NT2/D1 (cell line): ENCODE measurements at places on chromosomes 16 and 17.

- DNase-seq = no peak
Observed at GRCh38 chr16:1917665-1918350, 407 bp downstream of the HS3ST6 start.

GRCh38 chr17:77281122-77281903, 140.5 kb downstream of the SEC14L1 start:
- DNase-seq = no peak

- DNase-seq = no peak
Observed at GRCh38 chr17:81240761-81241160, 1.6 kb downstream of the NDUFAF8 start.

DNA sequence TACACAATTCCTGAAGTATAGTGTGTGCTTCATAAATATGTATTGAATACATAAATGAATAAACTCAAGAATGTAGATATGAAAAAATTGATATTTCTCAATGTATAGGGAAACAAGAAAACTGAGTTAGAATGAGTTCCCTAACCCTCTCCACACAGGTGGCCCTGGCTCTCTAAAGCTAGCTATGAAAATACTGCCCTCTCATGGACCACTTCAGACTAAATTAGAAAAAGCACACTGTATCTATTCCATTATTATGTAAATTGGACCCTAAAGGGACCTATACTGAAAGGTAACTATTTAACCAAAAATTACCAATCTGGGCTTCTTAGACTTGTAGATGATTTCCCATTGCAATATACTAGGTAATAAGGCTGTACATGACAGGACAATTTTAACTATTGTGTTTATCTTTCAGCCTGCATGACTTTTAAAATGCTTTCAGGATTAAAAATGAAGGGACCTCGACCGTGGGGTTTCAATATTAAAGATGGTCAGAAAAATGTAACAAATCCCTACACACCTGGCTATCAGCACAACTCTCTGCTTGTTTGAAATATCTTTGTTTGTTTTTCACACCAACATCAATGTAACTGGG, 672.5 kb upstream of the KIF2B start:
- peak; percentile 1 for DNase-seq

DNA sequence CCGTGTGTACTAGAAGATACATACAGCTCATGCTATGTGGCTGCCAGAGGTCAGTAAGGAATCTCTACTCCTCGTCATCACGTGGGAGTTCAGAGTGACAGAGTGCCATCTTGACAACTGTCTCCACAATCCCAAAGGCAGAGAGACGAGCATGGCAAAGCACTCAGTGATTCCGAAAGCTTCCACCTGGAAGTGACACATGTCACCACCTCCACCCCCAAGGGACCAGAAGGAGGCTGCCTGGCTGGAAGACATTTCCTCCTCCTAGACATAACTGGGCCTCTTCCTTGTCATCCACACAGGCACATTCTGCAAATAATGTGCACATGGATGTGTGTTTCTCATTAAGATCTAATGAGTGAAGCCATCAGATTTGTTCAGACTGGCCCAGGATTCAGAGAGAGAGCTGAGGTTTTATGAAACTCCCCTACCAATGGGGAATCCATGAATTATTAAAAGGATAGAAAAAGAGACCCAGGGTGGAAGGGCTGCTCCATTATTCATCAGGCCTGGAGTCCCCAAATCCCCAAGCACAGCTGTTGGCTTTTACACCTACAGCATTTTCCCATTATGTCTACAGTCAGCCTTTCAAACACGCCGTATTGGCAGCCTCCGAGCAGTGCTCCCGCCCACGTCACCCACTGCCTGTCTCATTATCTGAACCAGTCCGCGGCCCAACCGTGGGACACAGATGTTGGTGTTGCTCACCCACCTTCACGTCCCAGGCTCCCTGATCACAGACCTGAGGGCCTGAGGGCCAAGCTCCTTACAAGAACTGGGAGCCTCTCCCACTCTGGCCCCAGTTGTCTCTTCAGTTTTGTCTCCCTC, 3.3 kb upstream of the CACNG5 start:
- DNase-seq = no peak

DNA sequence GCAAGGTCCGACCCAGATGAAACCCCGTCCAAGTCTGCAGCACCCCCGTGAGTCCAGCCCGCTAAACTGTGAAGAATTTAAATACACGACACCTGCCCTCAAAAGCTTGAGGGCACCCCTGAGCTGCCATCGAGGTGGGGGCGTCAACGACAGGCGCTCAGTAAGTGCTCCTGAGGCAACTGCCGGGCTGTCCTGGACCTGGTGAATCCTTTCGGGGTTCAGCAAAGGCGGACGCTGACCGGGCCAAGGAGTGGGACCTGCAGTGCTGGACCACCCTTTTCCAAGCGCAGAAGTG, 512 bp upstream of the ENDOV start:
- no peak for DNase-seq

GRCh38 chr16:49356728-49357488, 16.7 kb upstream of the C16orf78 start:
- DNase-seq = no peak

DNA sequence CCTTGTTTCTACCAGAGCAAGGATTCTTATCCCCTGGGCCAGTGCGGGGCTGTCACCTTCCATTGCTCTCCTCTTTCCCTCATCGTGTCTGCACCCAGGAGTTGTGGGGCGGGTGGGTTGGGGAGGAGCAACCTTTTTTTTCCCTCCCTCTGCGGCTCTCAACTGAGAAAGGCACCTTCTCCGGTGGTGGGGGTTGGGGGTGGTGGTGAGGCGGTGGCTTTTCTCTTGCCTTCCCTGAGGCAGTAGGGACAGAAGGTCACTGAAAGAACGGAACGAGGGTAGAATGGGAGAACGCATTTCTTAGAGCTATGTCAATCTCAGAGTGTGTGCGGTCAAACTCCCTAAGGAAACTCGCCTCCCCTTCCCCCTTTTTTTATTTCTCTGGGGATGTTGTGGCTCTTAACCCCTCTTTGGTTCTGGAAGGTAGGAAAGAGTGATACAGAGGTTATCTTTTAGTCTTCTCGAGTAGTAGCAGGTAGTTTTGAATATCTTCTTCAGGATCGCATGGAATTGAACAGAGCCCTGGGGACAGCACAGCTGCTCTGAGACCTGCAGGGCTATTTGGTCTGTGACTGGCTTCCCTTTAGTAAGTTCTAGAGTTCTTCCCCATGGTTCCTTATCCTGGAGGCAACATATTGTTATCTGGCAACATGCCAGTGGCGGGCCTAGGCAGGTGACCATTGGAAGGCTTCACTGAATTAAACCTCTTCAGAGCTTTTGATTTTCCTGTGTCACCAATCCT, 994 bp downstream of the CLTC start:
- DNase-seq = no peak

DNA sequence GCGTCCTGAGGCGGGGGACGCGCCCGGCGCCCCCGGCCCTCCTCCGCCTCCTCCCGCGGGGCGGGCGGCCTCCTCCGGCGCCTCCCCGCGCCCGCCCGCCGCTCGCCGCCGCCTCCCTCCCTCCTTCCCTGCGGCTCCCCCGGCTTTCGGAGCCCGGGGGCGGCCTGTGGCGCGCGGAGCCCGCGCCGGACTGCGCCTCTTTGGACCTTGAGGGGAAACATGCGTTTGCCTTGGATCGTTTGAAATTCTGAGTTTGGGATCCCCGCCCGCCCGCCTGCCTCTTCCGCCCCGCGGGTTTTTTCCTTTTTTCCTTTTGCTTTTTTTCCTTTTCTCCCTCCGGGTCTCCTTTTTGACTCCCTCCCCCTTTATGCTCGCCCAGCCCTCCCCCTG, 390 bp downstream of the ZNRF1 start:
- no peak for DNase-seq

DNA sequence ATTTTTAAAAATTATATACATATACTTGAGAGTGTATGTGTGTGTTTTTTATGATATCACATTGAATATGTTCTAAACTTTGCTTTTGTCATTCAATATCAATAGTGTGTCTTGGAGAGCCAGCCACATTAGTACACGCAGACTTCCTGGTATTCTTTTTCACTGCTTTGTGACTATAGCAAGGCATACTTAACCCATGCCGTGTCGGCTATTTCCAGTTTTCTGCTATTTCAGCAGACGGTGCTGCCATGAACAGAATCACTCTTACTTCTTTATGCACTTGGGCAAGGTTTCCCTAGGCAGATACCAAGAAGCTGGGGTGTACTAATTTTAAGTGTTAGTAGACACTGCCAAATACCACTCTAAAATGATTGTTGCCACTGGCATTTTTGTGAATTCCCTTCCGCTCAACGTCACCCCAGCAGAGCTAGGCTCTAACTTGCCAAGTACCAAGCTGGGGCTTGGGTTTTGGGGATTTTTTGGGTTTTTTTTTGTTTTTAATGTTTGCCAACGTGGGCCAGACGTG, 134.9 kb downstream of the SOCS1 start:
- DNase-seq = no peak

DNA sequence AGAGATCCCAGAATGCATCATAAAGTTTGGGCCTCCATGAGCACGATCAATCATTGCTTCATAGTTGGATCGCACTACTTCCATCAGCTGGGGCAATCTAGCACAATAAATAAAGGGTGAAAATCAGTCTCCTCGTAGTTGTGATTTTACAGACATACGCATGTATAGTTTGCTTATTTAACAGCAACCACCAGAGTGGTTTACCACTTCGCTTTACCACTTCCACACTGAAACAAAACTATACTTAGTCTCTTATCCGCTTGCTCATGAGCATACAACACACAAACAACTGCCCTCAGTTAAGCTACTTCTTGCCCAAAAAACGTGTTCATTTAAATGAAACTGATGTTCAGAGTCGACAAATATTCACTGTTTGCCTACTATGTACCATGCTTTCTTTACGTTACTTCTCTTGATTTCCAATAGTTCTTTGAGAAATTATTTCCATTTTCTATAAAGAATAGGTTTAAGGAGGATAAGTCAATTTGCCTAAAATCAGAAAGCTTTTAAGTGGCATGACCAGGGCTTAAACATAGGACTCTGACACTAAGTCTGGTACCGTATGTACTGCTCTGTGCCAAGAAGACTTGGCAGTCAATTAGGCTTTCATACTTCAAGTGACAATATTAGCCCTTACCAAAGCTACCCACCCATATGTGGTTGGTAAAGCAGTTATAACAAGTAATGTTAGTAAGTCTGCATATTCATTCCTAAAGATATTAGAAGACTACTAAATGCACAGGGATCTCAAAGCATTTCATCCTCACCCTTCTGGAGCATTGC, 22.0 kb downstream of the SETD6 start:
- DNase-seq = no peak

- no peak for DNase-seq
Observed at GRCh38 chr16:87618216-87618615, 15.9 kb downstream of the JPH3 start.

DNA sequence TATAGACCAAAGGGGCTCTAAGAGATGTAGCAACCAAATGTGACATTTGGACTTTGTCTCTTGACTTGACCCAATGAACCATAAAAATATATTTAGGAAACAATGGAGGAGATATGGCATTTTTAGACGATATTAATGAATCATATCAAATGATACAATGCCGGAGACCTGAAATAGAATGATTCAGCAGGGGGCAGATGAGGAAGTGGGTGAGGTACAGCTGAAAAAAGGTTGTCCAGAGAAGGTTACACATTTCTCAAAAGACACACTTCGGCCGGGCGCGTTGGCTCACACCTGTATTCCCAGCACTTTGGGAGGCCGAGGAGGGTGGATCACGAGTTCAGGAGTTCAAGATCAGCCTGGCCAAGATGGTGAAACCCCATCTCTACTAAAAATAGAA, 16.5 kb upstream of the SNN start:
- no peak for DNase-seq

DNA sequence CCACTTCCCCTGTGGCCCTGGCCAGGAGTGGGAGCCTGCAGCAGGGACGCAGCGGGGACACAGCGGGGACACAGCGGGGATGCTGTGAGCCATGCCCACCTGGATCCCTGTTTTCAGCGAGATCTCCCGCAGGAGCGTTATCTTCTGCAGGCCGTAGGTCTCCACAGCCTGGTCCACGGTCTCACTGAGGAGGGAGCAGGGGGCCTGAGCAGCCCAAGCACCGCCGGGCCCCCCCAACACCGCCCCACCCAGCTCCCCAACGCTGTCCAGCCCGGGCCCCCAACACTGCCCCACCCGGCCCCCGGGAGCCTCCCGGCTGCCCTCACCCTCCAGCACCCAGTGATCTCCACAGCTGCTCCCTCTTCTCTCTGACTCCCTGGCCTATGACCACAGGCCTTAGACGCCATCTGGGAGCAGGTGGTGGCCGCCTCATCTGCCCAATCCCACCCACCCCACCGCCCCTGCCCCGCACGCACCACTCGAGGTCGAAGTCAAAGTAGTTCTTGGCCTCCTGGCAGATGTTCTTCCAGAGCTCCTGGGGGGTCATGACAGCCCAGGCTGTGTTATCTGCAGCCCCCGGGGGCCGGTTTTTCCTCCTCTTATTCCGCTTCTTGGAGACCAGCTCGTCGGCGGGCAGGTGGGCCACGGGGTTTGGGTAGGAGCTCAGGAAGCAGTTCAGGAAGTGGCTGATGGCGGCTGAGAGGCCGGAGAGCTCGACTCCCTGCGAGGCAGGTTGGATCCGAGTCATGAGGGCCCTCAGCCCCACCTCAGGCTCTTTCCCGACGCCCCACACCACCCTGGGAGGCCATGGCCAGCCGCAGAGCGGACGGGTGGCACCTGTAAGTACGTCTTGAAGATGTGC, 17.0 kb downstream of the CLUH start:
- no peak for DNase-seq

GRCh38 chr17:27318633-27319032, 24.7 kb downstream of the WSB1 start:
- DNase-seq = no peak

DNA sequence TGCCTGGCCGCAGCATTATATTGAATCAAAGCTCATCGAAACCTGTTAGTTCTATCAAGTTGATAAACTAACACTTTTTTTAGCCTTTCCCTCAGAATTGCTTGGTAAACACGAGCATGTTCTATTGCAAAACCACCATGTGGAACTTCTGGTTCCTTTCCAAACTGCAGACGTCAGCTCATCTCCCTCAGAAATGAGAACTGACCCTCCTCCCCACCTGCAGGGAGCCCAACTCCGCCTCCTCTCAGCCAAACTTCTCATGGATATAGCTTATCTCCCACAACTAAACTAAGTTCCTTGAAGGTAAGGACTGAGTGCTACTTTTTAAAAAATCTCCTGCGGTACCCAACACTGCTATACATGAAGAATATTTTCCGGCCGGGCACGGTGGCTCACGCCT, 6.7 kb downstream of the SHMT1 start:
- no peak for DNase-seq

DNA sequence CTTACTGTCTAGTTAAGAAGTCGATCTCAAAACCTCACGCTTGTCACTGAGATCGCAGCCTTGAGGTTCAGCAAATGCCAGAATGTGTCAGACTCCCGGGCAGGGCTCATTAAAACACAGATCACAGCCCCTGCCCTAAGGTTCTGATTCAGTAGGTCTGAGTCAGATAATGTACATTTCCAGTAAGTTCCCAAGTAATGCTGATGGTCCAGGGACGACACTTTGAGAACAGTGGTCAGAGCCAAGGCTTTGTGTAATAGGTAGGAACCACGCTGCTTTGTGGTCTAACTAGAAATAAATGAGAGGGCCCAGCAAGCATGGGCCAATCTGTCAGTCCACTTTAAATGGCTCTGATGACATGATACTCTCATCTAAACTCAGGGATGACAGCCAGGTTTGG, 228.6 kb downstream of the ZFHX3 start:
- no peak for DNase-seq
